Activated T-cell treated with anti-CD3 and anti-CD28 coated beads, Interleukin-2, amount 50 U/mL, for 4 hours (primary cell): ENCODE measurements at places on chromosomes 11 and 22. TPM values are rescaled to one million over a fixed set of nuclear protein-coding genes. Genes with fewer than 3 reads are reported as not detected.

Gene PANX3
- not detected for total RNA-seq

GRCh38 chr22:17955590-17956379 is 68.6 kb downstream of the MICAL3 start:
- no peak for DNase-seq

Gene OR2D2
- not detected for total RNA-seq

GRCh38 chr22:38513063-38513462 is 7.0 kb upstream of the DDX17 start:
- DNase-seq: peak; percentile 20

Gene ISX
- not detected for total RNA-seq

Gene TTLL1
- total RNA-seq: 1.3 TPM

DNA sequence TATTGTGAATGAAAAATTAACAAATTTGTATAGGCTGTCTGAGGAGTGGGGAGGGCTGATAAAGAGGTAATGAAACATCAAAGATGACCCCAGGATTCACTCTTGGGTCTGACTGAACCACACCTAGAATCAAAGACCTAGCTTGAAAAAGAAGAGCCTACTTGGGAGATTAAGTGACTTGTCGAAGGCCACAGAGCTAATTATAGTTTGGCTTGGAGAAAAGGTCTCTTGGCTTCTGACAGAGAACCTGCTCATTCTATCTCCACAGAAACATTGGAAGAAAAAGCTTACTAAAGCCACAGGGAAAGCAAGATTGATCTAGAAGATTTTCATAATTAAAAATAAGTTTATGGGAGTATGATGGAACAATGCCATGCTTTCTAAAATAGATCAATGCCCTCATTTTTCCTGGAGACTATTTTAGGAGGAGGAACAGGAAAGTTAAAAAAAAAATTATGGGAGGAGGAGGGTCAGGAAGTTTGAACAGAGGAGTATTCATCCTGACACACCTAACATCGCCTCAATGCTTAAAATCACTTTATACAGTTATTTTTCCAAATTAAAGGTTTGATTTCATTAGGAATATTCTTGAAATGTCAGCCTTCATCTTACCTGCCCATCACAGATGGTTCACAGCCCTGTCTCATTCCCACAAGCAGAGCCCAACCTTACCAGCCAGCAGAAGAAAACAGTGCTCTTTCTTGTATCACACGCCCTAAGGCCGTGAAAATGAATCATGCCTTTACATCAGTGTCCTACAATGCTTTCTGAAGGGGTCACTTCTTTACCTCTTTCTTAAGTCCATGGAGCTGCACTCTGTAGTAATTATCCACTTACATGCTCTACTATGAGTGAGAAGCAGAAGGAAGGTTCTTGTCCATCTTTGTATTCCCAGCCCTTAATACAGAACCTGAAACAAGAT is 231.1 kb upstream of the MPPED2 start:
- no peak for DNase-seq

DNA sequence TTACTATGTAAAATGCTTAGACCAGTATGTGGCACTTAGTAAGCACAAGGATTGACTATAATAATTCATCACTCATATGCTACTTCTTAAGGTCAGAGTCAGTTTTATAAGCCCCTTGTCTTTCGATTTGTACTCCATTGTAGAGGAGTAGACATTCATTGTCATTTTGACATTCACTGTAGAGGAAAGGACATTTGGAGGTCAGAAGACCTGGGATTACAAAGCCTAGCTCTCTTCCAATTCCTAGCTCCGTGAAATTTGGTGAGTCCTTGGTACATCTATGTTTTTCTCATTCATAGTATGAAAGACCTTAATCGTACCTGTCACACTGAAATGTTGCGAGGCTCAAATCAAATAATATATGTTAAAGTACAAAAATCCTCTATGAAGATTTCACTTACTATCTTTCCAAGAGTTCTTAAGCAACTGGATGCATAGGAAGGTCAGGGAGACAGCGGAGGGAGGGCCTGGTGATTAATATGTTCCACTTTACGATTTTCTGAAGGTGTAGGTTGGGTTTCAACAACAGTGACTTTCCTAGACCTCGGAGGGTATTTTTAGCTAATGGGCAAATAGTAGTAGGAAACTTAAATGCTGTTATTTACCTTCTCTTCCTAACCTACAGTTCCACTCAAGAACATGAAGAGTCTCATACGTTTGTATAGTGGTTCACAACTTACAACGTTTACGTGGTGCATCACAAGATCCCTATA is 1.4 kb upstream of the EMSY start:
- no peak for DNase-seq

Gene CDHR5
- total RNA-seq: not detected

GRCh38 chr11:414318-414857 is 411 bp downstream of the SIGIRR start:
- DNase-seq: no peak

Gene SCN3B
- not detected for total RNA-seq

Gene SLC2A11
- total RNA-seq: 2.4 TPM

Gene SHISAL1
- not detected for total RNA-seq

Gene NECTIN1
- total RNA-seq: 8.3 TPM

- no peak for DNase-seq
These were observed 70.8 kb downstream of the WNT7B start for GRCh38 chr22:45905924-45906865.

- no peak for DNase-seq
These were observed 92.9 kb downstream of the MICAL3 start for GRCh38 chr22:17931400-17931825.

DNA sequence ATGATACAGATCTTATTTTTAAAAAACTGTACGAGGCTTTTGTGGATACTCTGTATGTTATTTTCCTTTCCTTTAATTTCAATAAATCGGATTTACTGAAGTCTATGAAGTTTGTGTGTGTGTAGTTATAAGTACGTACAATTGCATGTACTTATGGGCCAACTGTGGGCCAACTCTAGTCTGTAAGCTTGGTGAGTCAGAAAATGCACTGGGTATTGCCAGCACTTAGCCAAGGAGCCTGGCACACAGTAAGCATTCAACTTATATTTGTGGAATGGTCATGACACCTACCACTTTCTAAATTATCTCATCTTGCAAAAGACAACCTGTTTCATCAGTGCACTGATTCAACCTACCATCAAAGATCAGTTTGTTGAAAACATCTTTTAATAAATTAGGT is 32.6 kb downstream of the THAP12 start:
- no peak for DNase-seq

- no peak for DNase-seq
These were observed 8.9 kb downstream of the YWHAH start for GRCh38 chr22:31953261-31953660.

- DNase-seq: no peak
These were observed 8.7 kb upstream of the MTFP1 start for GRCh38 chr22:30416837-30417236.

Gene PRR5L
- 5.1 TPM for total RNA-seq

Gene CASP12
- total RNA-seq: 0.23 TPM

Gene MS4A3
- not detected for total RNA-seq

DNA sequence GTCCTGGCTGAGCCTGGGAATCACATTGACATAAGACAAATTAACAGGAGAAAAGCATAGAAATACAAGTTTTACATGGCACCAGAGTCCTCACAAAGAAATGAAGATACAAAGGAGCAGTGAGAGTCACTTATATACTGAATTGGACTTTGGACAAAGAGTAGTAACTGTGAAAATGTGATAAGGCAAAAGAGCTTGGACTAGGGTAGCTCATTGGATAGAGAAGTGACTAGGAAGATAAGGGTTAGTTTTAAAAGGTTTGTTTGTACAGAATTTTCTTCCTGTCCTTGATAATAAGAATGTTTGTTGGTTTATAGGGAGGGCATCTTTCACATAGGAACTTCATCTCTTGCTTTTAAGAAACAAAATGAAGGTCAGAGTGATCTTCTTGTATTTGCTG is 17.9 kb upstream of the NUCB2 start:
- DNase-seq: no peak

DNA sequence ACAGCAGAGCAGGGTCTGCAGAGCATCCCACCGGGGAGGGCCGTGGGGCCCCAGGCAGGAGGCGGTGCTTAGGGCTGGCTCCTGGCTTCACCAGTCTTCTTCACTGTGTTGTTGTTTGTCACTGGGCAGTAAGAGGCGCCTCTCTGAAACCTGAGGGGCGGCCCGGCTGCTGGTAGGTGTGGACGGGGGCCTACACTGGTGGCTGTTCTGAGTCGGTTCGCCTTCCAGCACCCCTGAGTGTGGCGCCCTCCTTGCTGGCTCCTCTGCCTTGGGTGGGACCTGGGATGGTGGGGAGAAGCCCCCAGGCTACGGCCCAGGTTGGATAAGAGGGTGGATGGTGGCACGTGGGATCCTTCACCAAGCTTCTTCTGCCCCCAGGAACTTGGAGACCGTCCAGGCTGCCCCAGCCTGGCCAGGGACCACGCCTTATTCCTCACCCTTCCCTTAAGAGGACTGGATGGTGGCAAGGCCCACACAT is 10.4 kb upstream of the GRAMD4 start:
- no peak for DNase-seq

Gene OR2AT4
- not detected for total RNA-seq

DNA sequence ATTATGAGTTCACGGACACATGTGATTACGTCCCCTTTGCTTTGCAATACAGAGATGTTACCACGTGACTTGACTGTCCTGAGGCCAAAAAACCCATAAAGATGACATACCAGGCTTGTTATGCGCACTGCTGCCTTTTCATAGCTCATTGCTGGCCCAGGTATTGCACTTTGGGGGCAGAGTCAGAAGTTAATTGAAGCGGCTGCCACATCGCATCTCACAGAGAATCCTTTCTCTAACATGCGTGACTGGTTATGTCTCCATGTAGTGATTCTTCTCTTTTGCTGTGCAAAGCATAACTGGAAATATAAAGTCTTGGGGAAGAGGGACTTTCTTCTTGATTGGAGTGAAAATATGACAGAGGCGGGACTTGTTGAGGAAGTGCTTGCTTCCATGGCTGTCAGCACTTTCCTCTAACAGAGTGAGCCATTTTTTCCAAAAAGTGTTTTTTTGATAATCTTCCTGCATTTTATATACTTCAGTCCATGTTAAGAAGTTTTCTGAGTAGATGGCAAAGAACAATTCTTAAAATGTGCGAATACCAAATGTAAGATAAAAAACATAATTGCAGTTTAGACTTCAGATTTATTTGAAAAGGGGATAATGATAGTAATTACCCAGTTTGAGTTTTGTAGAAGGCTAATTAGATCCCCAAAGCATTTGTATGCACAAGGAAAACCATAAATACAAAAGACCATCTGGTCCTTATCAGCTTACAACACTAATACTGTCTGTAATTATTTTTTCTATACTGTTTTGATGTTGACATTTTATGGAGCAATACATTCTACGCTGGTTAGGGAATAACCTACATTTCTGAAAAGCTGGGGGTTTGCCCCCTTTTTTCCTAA is 324.6 kb upstream of the MTNR1B start:
- DNase-seq: no peak

Gene SORL1
- total RNA-seq: 25.6 TPM

Gene RIC3
- 16.6 TPM for total RNA-seq

- no peak for DNase-seq
These were observed 46.8 kb downstream of the PPP2R1B start for GRCh38 chr11:111719379-111719778.

DNA sequence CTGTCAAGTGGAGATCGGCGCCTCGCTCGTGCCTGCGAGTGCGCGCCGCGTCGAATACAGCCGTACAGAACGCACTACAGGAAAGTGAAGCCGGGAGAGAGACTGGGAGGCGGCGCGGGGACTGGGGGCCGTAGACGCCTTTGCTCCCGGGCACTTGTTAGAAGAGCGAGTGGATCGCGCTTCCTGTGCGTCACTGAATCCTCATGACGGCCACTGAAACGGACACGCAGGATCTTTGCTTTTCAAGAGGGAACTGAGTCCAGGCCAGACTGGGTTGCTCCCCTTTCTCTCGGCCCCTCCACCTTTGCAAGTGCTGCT is 314 bp downstream of the RIC8A start:
- no peak for DNase-seq

GRCh38 chr11:14585438-14585837 is 58.2 kb upstream of the PDE3B start:
- no peak for DNase-seq

DNA sequence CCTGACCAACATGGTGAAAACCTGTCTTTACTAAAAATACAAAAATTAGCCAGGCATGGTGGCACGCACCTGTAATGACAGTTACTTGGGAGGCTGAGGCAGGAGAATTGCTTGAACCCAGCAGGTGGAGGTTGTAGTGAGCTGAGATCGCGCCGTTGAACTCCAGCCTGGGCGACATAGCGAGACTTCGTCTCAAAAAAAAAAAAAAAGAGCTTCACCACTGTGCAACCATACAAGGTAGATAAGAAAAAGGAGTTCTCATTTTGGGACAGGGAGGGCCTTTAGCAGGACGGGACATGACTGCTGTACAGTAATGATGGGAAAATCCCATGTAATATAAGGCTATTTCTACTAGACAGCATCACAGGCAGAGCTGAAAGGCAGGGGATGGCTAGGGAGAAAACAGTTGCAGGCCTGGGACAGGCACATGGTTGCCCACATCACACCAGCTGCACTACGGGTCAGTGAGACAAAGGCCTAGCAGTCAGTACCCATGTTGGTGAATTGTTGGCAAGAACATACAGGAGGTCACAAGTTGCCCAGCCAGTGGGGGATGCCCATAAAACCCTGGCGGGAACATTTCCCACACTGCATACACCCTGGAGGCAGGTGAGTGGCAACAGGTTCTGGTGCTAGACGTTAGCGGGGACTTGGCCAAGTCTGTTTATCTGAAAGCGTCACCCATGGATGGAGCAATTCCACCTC is 5.4 kb downstream of the TANGO2 start:
- no peak for DNase-seq

Gene PTPN5
- total RNA-seq: not detected

Gene VSTM5
- total RNA-seq: not detected
